ENCODE measurements at places on chromosomes 7 and 10.

DNA sequence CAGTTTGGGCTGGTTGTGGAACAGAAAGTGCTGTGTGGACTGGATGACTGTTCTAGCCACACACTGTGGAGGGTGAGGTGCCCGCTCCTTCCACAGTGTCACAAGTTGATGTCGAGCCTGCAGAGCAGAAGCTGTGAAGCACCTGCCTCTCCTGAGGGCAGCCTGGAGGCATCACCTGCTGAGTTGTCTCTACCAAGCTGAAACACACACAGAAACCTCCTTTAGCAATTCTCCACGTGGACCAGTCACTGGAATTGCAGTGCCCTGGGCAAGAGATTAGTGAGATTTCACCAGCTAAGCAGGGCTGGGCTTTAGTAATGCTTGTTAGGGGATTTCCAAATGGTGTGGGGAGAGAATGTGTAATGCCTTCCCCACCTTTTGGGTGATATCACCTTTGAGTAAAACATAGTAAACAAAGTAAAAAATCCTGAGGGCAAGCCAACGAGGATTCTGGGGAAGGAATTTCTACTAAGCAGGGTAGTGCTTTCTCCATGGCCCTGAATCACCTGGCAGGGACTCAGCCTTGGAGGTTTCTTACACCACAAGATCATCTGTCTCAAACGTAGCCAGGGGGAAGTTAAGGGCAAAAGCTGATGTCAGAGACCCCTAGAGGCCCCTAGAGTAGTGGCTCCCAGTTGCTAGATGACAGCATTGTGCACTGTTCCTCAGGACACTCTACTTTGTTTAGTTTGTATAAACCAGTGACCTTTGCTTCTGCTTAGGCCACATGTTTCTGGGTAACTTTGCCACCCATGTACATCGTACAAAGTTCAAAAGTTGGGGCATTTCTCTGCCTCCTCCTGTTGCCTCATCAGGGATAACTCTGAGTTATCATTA is 233.1 kb upstream of the IGFBP3 start:
- DNase-seq = no peak

DNA sequence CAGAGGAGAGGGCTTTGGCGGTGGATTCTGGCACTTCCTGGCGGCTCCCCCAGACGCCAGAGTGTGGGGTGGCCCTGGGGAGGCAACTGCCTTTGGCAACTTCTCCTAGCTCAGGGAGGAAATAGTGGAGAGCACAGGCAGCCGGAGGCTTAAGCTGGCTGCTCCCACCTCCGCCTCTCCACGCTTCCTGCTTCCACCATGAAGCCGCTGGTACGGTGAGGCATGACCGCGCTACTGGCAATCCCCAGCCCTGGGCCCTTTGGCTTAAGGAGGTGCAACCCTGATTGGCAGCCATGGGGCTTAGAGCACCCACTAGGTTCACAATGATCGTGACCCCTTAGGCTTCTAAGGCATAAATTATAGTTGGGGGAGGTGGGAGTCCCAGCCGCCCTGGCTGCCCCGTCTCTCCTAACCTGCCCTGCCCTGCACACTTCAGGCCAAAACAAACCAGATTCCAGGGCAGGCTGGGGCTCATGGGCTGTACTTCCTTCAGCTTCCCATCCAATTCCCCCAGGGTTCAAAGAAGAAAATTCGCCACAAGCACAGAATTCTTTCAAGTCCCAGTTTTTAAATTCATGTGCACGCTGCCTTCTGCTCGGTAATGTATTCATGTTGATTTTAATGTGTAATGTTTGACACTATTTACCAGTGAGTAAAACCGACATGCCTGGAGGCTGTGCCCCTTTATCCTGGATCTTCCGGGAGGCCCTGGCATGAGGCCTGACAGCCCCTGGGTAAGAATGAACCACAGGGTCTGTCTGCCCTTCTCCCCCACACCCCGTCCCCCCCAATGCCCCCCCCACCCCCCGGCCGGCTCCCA is 90.7 kb upstream of the LRRC4 start:
- no peak for DNase-seq

- DNase-seq = no peak
Observed at GRCh38 chr7:94423863-94424735, 29.4 kb downstream of the COL1A2 start.

- DNase-seq = no peak
Observed at GRCh38 chr7:114689406-114689805, 232.5 kb upstream of the MDFIC start.

DNA sequence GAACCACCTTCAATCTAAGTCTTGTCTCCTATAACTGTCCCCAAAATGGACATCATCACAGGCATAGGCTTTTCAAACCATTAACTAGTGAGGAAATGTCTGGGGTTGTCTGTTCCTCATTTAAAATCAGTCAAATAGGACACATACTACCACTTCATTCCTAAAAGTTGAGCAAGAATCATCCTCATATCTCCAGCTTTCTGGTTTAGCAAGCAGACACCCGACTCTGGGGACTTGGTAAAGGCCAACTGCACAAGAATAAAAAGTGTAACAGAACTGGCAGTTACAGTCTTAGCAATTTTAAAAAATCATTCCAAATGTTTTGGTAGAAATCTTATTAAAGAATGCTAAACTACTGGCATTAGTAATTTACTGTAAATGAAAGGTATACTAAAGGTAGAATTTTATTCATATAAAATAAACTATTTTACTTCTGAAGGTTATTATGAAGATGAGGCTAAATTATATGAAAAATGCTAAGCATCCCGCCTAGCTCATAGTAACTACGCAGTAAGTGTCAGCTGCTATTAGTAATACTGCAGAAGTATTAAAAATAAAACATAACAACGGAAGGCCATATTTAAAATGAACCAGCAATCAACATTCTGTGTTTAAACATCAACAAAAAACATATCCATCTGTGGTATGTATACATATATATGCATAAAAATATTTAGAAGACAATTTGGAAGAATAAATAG is 60.8 kb downstream of the ZNF438 start:
- DNase-seq = no peak

GRCh38 chr7:129836983-129837382 is 115.8 kb downstream of the UBE2H start:
- DNase-seq = no peak

- DNase-seq = no peak
Observed at GRCh38 chr7:35374858-35375257, 121.0 kb upstream of the TBX20 start.

DNA sequence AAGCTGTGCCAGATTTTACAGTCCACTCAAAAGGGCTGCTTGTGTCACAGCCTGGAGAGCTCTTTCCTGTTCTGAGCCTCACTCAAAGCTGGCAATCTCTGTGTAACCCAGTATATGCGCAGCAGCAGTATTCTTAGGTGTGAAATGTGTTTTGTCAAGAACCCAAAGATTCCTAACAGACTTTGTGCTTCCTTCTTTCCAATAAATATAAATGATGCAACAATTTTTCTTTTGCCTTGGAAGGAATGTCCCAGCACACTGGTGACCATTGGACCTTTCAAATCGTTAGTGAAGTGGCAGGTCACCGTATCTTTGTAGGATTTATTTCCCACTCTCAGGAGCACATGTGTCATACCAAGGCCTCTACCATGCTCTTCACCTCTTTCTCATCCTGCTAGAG is 5.6 kb upstream of the ZC3HAV1 start:
- no peak for DNase-seq

- no peak for DNase-seq
Observed at GRCh38 chr10:75392271-75392670, 9.3 kb downstream of the ZNF503 start.

DNA sequence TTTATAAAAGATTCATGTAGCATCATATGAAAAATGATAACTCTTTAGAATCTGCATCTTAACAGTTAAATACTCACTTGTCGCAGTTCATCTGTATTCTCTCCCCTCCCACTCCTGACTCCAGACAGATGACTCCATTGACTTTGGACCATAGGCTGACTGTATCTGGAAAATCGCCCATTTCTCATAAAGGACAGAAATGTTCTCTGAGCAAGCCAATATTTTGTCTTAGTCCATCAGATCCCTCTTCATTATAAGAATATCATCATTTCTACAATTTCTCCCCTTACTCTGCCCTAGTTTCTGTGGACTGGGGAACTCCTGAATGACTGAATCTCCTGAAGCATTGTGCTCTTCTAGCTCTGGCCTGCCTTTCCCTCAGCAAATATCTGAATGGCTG is 125.4 kb downstream of the SEMA3D start:
- no peak for DNase-seq

DNA sequence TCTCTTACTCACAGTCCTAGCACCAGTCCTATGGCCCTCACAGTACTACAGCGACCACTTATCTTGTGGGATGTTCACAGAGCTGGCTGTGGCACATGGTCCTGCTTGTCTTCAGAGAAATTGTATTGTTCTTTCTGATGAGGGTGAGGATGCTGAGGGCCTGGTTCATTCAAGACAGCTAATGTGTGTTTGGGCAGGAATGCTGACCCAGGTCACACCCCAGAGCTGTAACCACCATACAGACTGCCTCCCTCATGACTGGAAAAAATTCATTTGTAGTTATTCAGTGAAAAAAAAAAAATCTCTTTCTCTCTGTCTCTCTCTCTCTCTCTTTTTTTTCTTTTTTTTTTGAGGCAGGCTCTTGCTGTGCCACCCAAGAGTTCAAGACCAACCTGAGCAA is 83.5 kb downstream of the KLF6 start:
- no peak for DNase-seq

- no peak for DNase-seq
Observed at GRCh38 chr10:34506786-34507185, 308.3 kb downstream of the PARD3 start.

DNA sequence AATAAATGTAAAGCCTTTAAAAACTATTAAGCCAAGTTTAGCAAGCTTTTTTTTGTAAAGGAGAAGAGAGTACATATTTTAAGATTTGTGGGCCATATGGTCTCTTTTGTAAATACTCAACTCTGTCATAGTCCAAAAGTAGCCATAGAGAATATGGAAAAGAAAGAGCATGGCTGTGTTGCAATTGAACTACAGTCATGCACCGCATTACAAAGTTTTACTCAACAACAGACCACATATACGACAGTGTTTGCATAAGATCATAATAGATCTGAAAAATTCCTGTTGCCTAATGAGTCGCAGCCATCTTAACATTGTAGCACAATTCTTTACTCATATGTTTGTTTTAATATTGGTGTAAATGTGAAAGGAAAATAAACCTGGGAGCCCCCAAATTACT is 440.8 kb downstream of the HTR7 start:
- no peak for DNase-seq

DNA sequence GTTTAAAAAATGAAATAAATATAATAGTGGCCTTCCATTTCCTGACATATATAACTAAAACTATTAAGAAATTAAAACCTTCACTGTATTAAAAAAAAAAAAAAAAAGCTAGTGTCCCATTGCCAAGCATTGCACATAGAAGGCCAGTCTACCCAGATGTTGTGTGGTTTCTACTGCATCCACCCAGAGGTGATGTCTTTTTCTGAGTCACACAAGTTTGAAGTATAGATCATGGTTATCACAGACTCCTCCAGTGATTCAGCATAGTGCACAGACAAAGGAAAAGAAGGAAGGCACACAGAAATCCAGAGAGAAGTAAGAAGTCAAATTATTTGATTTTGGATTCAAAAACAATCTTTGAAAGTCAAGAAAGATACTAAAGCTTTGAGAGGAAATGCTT is 429.0 kb downstream of the ETV1 start:
- no peak for DNase-seq

GRCh38 chr7:924541-925231 is 29.8 kb downstream of the ADAP1 start:
- peak; percentile 49 for DNase-seq

DNA sequence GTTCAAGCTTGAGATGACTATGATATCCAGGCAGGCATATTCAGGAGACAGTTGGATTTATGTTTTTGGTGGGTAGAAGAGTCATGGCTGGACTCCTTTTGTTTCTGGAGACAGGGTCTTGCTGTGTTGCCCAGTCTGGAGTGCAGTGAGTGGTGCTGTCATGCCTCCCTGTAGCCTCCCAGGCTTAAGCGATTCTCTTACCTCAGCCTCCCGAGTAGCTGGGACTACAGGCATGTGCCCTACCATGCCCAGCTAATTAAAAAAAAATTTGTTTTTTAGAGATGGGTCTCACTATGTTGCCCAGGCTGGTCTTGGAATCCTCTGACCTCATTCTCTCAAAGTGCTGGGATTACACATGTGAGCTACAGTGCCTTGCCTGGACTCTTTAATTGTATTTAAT is 62.0 kb downstream of the ADK start:
- DNase-seq = no peak

DNA sequence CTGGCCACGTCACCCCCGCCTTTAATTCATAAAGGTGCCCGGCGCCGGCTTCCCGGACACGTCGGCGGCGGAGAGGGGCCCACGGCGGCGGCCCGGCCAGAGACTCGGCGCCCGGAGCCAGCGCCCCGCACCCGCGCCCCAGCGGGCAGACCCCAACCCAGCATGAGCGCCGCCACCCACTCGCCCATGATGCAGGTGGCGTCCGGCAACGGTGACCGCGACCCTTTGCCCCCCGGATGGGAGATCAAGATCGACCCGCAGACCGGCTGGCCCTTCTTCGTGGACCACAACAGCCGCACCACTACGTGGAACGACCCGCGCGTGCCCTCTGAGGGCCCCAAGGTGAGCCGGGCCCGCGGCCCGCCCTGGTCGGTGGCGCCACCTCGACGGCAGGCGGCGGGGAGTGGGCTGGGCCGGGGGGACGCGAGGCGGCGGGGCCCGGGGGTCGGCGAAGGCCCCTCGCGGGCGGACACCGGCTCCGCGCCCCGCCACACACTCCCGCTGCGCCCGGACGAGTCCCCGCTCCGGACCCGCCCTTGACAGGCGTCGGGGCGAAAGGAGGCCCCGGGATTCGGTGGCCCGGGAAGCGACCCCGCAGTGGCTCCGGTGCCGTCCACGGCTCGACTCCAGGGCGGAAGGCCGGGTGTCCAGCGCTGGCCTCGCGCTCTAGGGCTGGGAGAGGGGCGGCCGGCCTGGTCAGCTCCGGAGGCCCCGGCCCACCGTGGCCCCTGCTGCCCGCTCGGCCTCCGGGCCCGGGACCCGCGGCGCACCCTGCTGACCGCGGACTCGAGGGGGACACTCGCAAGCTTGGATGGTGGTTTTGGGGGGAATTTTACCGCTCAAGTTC is 557 bp downstream of the BAG3 start:
- DNase-seq = no peak

DNA sequence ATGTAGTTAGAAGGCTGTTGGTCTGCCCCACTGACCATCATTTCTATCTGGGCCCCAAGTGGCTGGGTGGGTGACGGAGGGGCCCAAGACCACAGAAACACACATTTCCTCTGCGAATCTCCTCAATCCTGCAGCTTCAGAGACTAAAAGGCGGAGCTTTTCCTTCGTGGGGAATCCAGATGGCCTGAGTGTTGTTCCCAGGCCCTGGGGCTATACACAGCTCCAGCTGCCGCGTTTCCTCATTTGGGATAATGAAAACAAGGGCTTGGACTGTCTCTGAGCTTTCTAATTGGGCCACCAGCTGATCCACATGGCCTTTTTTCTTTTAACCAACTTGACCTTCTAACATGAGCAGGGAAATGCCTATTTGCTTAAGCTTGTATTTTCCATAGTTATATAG is 339.9 kb downstream of the CXCL12 start:
- DNase-seq = no peak

- peak; percentile 3 for DNase-seq
Observed at GRCh38 chr10:43857206-43857930, 208.7 kb upstream of the ZNF32 start.

GRCh38 chr7:78862411-78862900 is 591.0 kb downstream of the MAGI2 start:
- no peak for DNase-seq

Measured in hematopoietic multipotent progenitor cell treated with erythropoietin and hydrocortisone succinate and interleukin-3 and kit ligand, for 8 days (in vitro differentiated cells).